ENCODE measurements at places on chromosomes 3 and 15. TPM values are rescaled to one million over a fixed set of nuclear protein-coding genes. Genes with fewer than 3 reads are reported as not detected.

- H3K4me3 ChIP-seq, result no peak overlapping the region
- H3K27me3 ChIP-seq, result no peaks in the 10 kb centered on the region
- no peaks in the 10 kb centered on the region for H3K36me3 ChIP-seq
Measured at GRCh38 chr3:62962714-62963113, 87.5 kb upstream of the CADPS start.

DNA sequence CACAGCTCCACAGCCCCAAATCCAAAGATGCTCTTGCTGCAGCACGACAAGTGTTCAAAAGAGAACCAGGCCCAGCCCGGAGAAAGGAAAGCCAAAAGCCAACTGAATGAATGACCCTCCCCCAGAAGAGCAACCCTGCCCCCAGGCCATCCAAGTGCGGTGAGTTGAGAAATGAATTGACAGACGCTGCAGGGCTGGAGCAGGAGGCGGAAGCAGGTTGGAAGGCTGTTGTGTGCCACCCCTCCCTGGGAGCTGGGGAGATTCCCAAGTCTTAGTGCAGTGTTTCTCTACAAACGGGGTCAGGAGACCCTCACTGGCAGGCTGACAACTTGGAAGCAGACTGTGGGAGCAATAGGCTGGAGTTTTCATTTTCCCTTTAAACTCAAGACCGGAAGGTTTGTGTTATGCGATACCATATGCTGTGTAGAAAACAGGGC is 3.5 kb upstream of the SPTBN5 start:
- no peak overlapping the region for H3K27ac ChIP-seq
- H3K27me3 ChIP-seq, result no peaks in the 10 kb centered on the region
- no peak for DNase-seq
- H3K36me3 ChIP-seq, result no peaks in the 10 kb centered on the region

GRCh38 chr15:58528188-58528870 is 96.5 kb downstream of the LIPC start:
- H3K27ac ChIP-seq, result peak overlapping the region; percentile 39
- no peaks in the 10 kb centered on the region for H3K27me3 ChIP-seq
- no peak overlapping the region for H3K4me3 ChIP-seq
- peak; percentile 54 for DNase-seq

DNA sequence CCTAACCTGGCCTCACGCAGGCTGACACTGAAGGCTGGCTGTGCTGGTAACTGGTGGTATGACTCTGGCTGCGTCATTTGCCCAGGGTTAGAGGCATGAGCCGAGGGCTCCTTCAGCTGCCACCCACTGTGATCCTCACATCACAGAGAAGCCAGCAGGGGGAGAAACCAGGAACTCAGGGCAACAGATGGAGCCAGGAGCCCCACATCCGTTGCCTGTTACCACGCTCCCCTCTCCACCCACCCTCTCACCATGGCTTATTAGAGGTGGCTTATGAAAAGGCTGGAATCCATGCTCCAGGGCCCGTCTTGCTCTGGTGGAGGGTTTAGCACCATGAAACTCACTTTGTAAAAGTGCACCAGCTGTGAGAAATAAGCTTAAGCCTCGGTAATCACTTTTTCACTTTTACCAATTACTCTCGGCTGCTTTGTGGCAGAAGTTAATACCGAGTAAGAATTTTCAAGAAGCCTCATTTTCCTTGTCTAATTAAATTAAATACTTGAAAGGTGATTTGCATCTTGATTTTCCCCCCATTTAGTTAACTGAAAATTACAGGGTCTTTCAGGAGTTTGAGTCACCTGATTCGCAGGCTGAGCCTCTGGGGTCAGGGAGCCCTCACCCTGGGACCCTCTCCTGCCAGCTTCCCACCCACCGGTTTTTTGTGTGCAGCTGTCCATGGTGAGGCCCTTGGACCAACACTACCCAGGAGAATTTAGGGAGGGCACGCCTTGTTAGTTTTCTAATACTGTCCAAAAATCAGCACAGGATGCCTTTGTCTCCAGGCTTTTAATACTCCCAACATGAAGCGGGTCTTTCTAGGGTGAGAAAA is 60.9 kb downstream of the ASB7 start:
- H3K4me1 ChIP-seq, result no peaks in the 10 kb centered on the region
- H3K27me3 ChIP-seq, result no peaks in the 10 kb centered on the region
- H3K36me3 ChIP-seq, result no peaks in the 10 kb centered on the region
- no peak overlapping the region for H3K4me3 ChIP-seq
- no peak overlapping the region for H3K27ac ChIP-seq
- no peak for DNase-seq

DNA sequence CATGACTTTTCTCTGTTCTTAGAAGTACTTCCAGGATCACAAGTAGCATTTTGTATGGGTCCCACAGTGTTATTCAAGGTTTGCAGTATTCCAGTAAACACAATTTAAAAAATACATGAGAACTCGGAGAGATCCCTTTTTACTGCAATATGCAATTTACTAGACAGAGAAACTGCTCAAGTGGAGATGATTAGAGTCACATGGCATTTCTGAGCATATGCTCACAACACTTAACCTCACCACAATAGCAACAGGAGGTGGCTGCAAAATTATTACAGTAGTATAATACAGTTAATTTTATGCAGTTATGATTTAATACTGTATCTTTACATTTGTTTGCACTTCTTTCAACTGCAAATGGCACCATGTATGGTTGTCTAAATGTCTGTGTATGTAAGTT is 87.5 kb downstream of the PIK3CB start:
- H3K4me3 ChIP-seq, result no peak overlapping the region
- H3K27me3 ChIP-seq, result no peaks in the 10 kb centered on the region
- DNase-seq, result no peak
- no peaks in the 10 kb centered on the region for H3K36me3 ChIP-seq
- H3K4me1 ChIP-seq, result no peaks in the 10 kb centered on the region

The DUOX1 gene
- 0.55 TPM for total RNA-seq

The SIDT1 gene
- total RNA-seq, result 2.4 TPM

The GOLGA6L6 gene
- total RNA-seq, result not detected

GRCh38 chr3:71341721-71342120 is 241.8 kb downstream of the FOXP1 start:
- no peak for DNase-seq
- H3K36me3 ChIP-seq, result no peaks in the 10 kb centered on the region
- no peak overlapping the region for H3K27ac ChIP-seq
- H3K4me1 ChIP-seq, result no peaks in the 10 kb centered on the region
- H3K4me3 ChIP-seq, result no peak overlapping the region

DNA sequence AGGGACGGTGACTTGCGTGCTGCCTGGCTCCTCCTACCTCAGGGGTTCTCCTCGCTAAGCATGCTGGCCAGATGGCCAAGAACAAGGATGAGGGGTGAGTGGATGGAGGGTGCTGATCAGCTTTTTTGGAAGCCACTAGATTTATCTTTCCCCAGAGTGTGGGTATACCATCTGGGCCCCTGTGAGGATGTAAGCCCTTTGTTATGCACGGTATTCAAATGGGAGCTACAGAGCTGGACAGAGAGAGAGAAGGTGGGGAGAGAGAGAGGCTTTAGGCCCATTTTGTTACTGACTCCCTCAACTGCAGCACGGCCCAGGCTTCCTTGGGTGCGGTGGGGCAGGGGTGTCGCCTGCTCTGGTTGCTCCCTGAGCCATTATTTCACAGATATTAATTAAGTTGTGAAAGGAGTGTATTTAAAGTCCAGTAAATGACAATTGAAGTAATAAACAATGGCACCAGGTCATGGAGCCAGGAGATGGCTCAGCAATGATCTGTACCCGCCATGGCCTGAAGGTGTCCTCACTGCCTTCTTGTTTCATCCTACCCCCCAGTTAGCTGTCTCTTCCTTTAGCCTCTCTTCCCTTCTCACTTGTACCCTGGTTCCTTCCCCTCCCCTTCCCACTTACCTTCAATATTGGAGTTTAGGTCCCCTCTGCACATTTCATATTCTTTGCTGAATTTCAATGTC is 158.0 kb downstream of the CLSTN2 start:
- DNase-seq, result no peak
- H3K27ac ChIP-seq, result no peak overlapping the region
- no peak overlapping the region for H3K4me3 ChIP-seq
- no peaks in the 10 kb centered on the region for H3K4me1 ChIP-seq

The UBE2E2 gene
- 4.4 TPM for total RNA-seq

The LTF gene
- 10.5 TPM for total RNA-seq

GRCh38 chr3:186895406-186895805 is 34.9 kb upstream of the ST6GAL1 start:
- no peaks in the 10 kb centered on the region for H3K27me3 ChIP-seq
- no peak for DNase-seq
- H3K36me3 ChIP-seq, result no peaks in the 10 kb centered on the region
- H3K4me3 ChIP-seq, result no peak overlapping the region

The KLHL40 gene
- total RNA-seq, result not detected

DNA sequence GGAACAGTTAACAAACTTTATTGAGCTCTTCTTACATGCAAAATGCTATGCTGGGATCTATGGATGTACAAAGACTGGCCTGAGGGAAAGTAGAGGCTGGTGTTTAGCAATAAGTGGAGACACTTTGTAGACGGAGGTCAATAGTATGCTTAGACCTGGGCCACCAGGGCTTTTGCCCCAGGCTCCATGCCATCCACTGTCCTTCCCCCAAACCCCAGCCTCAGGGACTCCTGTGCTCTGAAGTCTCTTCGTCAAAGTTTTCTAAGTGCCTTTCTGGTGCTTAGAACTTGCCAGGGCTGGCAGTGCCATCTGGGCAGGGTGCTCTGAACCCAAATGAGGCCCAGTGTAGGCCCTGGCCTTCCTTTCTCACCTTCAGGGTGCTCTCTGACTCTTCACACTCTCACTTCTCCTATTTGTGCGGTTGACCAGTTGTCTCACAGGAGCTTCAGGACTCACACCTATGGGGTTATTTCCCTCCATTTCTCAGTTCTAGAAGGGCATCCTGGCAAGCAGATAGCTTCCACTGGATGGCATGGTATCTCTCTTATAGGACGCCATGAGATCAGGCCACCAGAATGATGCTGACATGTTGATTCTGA is 21.8 kb upstream of the KCNAB1 start:
- peaks cover 9% of the 10 kb centered on the region for H3K4me1 ChIP-seq
- H3K27me3 ChIP-seq, result no peaks in the 10 kb centered on the region
- no peak for DNase-seq
- no peak overlapping the region for H3K27ac ChIP-seq
- no peaks in the 10 kb centered on the region for H3K36me3 ChIP-seq

- no peak for DNase-seq
- H3K27me3 ChIP-seq, result no peaks in the 10 kb centered on the region
- H3K36me3 ChIP-seq, result no peaks in the 10 kb centered on the region
- no peak overlapping the region for H3K27ac ChIP-seq
Measured at GRCh38 chr15:57890351-57890750, 175.2 kb downstream of the ALDH1A2 start.

DNA sequence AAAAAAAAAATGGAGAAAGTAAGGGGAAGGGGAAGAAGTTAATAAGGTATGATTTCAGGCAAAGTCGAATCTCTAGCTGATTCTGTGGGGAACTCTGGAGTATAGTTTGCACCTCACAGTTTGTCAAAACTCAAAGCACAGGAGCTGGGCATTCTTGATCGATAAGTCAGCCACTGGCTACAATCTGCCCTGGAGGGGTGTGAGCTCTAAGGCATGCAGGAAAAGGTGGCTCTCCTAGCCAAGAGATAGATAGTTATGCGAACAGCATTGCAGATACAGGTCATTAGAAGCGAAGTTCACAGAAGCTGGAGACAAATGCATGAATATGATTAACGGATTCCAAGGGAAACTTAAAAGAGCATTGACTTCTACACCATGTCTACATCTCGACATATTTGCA is 952.6 kb downstream of the AGBL1 start:
- H3K27ac ChIP-seq, result no peak overlapping the region
- H3K27me3 ChIP-seq, result no peaks in the 10 kb centered on the region

The P2RY14 gene
- total RNA-seq, result 0.18 TPM

- no peaks in the 10 kb centered on the region for H3K27me3 ChIP-seq
- H3K4me1 ChIP-seq, result no peaks in the 10 kb centered on the region
- no peak overlapping the region for H3K4me3 ChIP-seq
- no peaks in the 10 kb centered on the region for H3K36me3 ChIP-seq
- H3K27ac ChIP-seq, result no peak overlapping the region
Measured at GRCh38 chr3:69313251-69313650, 72.6 kb downstream of the FRMD4B start.

The INKA1 gene
- total RNA-seq, result 0.55 TPM

DNA sequence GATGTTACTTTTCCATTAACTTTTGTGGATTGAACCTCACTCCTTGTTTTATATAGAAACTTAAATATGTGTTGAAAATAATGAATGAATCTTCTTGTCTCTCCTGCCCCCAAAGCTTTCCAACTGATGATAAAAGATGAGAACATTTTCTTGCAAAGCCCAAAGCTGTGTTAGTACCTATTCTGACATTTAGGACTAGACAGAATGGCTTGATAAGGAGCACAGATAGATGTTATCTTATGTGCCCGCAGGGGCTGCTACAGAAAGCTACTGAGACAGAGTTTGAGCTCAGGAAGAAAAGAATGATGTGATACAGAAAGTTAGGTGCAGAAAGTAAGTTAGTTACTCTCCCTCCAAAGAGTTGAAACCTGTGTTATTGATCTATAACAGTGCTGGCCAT is 109.4 kb upstream of the ATP11B start:
- no peak overlapping the region for H3K27ac ChIP-seq
- H3K4me3 ChIP-seq, result no peak overlapping the region
- DNase-seq, result no peak
- H3K27me3 ChIP-seq, result peaks cover 14% of the 10 kb centered on the region

- peak within 1 kb of the TSS; percentile 85 for H3K4me3 ChIP-seq
- peaks cover 8% of the 10 kb centered on the region for H3K4me1 ChIP-seq
- no peaks in the 10 kb centered on the region for H3K27me3 ChIP-seq
- peak within 1 kb of the TSS; percentile 96 for H3K27ac ChIP-seq
- peaks cover 11% of the 10 kb centered on the region for H3K36me3 ChIP-seq
- peak; percentile 96 for DNase-seq
Measured at GRCh38 chr15:90954712-90955623, at the start of gene RCCD1. TSS of gene RCCD1 (plus strand) at chr15:90954884. CDS start at chr15:90956735, 1,851 bp downstream.

DNA sequence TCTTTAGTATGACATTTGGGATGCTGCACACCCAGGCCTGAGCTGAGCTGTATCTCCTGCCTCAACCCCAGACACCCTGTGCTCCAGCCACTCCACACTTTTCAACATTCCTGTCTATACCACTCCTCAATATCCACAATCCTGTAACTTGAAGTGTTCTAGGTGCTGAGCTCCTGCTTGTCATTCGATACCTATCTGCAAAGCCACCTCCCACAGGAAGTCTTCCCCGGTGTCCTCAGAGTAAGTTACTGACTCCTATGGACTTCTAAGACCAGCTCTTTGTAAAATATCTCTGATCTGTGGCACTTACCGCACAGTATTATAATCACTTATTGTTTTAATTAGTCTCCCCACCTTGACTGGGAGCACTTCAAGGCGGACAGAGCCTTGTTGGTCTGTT is 1.2 kb upstream of the CAV3 start:
- H3K27ac ChIP-seq, result no peak overlapping the region
- no peaks in the 10 kb centered on the region for H3K36me3 ChIP-seq
- no peak for DNase-seq
- H3K4me1 ChIP-seq, result no peaks in the 10 kb centered on the region
- H3K27me3 ChIP-seq, result no peaks in the 10 kb centered on the region

GRCh38 chr15:33107950-33108349 is 86.6 kb downstream of the FMN1 start:
- H3K4me3 ChIP-seq, result no peak overlapping the region
- H3K27me3 ChIP-seq, result no peaks in the 10 kb centered on the region
- H3K36me3 ChIP-seq, result no peaks in the 10 kb centered on the region
- DNase-seq, result no peak

The WDR93 gene
- not detected for total RNA-seq
